RWPE1 (cell line): ENCODE measurements at places on chromosomes 12 and 14.
A peak's percentile ranks its signal among the peaks of the same experiment; 100 is the strongest.

GRCh38 chr12:123367511-123367910, 2.9 kb upstream of the SBNO1 start:
- DNase-seq = no peak

DNA sequence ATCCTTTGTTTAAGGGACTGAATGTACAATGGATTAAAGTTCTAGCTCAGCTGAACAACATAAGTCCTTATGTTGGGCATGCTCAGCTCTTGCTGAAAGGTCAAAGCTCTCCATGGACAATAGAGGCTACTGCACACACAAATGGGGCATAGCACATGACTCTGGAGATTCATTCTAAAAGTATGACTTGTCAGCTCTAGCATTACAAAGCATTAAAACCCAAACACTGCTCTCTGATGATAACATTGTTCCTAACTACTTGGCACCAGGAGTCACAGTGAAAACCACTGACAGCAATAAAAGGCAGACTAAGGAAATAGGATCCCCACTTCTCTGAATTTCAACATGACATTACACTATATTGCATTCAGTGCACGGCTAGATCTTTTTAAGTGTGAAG, 21.9 kb upstream of the FSCB start:
- DNase-seq = no peak

GRCh38 chr12:129549656-129550055, 354.2 kb downstream of the TMEM132D start:
- DNase-seq = no peak

DNA sequence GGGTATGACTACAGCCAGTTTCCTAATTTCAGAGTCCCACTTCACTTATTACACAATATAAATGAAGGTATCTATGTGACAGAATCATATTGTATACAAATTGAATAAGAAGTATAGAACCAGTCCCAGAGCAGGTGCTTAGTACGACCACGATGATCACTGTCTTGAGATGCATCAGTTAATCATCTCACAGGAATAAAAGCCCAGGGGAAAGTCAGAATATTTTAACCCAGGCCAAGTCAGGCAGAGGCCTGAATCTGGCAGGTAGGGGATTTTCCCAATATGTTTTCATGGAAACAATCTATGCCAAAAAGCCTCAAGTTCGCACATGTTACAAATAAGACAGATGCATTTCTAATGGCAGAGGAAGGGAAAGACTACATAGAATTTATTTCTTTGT, 758.4 kb downstream of the BCL11B start:
- no peak for DNase-seq

GRCh38 chr12:98582093-98582492, 11.4 kb upstream of the SLC25A3 start:
- DNase-seq = no peak

DNA sequence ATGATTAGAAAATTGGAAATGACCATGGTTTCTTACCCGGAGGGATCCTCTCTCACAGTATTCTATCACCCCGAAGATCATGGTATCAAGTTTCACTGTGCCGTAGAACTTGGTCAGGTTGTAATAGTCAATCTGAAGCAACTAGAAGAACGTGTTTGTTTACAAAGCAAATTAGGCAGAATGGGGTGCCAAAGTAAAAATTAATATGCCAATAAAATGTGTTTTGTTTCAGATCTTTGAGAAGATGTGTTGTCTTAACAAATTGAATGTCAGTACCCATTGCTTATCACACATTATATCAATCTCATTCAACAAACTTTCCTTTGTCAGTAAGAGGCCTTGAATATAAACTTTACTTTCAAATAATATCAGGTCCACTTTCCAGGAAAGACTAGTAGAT, 45.0 kb downstream of the GUCY2C start:
- no peak for DNase-seq

- no peak for DNase-seq
Observed at GRCh38 chr12:56720731-56721151, 4.4 kb downstream of the NACA start.

DNA sequence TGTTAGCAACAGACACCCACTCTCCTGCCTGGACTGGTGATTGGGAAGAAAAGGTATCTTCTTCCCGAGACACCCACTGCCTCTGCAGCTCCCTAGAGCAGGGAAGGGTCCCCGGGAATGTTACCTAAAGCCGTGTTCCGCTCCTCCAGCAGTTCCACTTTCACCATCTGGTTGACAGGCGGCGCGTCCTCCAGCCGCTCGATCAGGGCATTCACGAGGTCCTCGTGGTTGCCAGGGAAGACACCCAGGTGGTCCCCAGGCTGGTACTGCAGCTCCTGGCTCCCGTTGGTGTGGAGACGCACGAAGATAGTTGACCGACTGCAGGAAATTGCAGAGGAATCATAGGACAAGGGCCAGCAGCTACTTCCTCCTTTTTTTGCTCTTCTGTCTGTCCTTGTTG, 44.2 kb upstream of the FBXO21 start:
- DNase-seq = no peak

DNA sequence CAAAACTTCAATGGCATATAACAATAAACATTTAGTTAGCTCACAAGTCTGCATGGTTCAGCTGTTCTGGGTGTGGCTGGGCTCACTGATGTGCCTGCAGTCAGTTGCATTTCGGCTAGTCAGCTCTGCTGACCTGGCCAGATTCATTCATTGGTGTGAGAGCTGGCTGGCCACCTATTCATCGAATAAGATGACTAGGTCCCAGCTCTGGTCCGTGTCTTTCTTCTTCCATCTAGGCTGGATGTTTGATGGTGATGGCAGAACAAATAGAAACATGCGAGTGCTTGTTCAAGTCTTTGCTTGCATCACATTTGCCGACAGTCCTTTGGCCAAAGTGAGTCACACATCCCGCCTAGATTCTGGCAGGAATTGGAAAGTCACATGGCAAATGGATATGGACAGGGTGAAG, 203.3 kb upstream of the CRY1 start:
- peak; percentile 88 for DNase-seq

GRCh38 chr12:89414322-89414721, 62.0 kb upstream of the DUSP6 start:
- DNase-seq = no peak

- no peak for DNase-seq
Observed at GRCh38 chr14:53401646-53402045, 248.5 kb upstream of the DDHD1 start.

DNA sequence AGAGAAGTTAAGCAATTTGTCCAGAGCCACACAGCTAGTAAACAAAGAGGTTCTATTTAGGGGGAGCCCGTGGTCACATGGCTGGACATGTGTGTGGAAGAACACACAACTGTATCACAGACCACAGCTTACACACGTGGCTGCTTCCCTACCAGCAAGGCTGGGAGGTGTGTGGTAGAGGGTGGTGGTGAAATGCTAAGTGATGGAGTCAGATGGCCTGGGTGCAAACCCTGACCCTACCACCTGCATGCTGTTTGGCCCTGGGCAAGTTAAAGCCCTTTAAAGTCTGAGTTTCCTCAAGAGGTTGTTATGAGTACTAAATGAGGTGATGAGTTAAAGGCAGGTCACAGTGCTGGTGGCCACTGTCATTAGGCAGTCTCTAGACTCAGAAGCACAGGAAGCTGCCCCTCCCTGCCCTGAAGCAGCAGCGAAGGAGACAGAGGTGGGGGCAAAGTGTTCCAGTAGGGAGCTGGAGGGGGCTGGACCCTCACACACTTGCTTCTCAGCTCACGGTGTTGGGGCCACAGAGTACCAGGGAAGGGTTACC, 64.2 kb downstream of the ERH start:
- no peak for DNase-seq

DNA sequence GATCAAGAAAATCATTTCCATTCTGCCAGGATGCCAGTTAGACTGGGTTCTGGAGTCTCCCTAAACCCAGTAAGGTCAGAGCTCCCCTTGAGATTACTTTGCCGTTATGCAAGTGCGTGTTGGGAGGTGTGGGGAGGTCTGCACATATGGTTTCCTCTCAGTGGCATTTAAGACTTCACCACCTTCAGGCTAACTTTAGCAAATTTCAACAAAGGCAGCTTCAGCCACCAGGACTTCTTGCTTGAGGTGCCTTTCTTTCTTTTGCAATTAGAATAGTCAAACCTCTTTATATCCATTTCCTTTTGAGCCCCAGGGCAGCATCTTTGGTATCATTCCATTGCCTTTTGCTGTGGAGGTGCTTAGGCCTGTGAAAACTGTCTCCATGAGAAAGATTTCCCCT, 117.2 kb upstream of the CCND2 start:
- no peak for DNase-seq

DNA sequence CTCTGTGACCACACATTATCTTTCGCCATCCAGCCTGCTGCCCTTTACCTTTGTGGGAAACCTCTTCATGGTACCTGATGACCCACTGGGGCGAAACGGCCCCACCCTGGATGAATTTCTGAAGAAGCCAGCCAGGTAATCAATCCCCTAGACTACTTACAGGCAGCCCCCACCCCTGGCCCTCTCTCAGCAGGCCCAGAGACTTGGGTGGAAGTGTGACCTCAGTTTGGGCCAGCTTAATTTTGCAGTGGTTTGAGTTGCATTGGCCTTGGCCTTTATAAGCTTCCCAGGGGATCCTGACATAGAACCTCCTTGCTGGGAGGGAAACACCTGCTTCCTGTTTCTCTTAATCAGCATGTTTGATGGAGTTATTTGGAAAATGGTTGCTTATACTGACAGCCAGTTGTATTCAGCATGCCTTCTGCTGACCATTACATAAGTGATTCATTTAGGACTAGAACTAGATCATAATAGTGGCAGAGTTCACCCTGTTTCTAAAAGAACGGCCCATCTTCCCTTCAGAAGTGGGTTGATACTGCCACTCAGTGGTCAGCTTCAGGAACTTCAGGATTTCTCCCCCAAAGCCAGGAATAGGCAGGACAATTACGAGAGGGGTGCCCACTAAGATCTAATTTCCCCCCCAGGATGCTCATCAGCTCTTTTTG, 6.1 kb downstream of the SDR39U1 start:
- peak; percentile 73 for DNase-seq

DNA sequence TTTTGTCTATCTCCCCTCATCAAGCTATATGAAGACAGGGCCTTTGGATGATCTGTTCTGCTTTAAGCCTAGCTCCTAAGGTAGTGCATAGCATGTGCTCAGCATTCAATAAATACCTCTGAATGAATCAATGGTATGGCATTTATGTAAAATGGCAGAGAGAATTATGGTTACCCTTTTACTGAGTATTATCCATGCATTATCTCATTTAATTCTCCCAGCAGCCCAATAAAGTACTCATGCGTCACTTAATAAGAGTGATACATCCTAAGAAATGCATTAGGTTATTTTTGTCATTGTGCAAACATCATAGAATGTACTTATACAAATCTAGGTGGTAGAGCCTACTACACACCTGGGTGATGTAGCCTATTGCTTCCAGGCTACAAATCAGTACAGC, 269.7 kb downstream of the KSR2 start:
- DNase-seq = no peak

DNA sequence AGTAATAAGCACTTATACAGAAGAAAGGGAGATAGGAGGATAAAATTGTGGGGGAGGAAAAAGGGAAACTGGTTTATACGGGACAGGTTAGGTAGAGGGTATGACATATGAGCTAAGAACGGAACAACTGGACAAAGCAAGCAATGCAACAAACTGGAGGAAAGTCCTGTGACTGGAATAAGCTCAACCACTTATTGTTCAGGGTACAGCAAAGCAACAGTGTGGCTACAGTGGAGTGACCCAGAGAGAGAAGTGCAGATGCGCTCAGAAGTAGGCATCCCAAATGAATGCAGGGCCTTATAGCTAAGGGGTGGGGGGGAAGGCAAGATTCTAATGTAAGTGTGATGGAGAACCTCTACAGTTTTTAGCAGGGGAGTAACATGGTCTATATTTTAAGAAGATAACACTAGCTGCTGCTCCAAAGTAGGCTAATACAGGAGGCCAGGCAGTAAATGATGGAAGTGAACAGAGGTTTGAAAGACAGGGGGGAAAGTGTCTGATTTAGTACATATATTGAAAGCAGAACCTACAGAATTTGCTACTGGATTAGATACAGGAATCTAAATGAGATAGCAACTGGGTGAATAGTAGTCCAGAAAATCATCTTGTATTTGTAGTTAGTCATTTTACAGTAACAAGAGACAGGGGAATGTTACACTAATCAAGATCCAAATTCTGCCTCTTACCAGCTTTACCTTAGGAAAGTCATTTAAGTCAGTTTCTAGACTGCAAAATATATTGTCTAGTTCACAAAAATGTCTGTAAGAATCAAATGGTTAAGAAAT, 3.3 kb downstream of the UBE2N start:
- no peak for DNase-seq

DNA sequence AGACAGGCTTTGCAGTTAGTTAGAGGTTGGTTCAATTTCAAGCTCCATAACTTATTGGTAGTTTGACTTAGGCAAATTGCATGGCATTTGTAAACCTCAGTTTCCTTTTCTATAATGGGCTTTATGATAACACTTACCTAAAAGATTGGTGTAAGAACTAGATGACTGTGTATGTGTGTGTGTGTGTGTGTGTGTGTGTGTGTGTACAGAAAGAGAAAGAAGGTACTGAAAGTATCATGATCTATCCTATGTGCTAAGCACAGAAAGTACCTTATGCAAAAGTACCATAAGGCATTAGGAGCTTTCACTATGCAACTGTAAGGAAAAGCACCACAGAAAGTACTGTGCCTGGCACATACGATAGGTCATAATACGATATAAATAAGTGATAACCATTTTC, 304.3 kb upstream of the KITLG start:
- DNase-seq = no peak

GRCh38 chr12:57712701-57713100, 18.8 kb downstream of the OS9 start:
- no peak for DNase-seq

- no peak for DNase-seq
Observed at GRCh38 chr14:100466111-100466856, 120.9 kb downstream of the BEGAIN start.

GRCh38 chr12:81888961-81889360, 129.8 kb upstream of the PPFIA2 start:
- no peak for DNase-seq

DNA sequence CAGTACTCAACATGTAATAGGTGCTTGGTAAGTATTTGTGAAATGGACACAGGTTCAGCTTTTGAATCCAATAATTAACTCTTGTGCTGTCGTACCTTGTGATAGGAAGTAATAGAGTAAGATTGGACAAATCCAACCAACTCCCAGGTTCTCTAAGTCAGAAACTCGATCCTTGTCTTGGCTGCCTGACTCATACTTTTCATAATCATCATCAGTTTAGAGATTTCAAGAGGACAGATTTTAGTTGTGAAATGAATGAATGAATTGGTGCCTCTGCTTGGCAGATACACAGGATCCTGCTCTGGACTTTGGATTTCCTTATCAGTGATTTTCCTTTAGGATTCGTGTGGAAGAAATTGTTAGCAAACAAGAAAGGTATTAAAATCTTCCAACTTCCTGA, 1145.2 kb downstream of the AACS start:
- DNase-seq = no peak

DNA sequence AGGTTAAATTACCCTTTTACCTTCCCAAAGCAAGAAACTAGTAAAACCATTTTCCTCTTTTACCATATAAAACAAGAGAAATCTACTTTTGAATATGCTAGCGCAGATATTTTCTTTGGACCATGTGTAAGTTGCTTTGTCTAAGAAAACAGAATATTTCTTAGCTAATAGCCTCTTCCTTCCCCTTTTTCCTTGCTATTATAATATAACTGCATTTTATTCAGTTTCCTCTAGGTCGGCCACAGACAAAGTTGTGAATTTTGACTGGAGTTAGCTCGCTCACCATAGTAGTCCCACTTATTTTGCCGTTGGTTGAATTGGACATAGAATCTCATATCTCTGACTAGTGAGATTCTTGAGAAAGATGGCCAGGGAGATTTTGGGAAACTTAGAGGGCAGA, 115.6 kb downstream of the PLEKHA5 start:
- no peak for DNase-seq
